ENCODE measurements at places on chromosomes 7 and 10. TPM values are rescaled to one million over a fixed set of nuclear protein-coding genes. Genes with fewer than 3 reads are reported as not detected.

DNA sequence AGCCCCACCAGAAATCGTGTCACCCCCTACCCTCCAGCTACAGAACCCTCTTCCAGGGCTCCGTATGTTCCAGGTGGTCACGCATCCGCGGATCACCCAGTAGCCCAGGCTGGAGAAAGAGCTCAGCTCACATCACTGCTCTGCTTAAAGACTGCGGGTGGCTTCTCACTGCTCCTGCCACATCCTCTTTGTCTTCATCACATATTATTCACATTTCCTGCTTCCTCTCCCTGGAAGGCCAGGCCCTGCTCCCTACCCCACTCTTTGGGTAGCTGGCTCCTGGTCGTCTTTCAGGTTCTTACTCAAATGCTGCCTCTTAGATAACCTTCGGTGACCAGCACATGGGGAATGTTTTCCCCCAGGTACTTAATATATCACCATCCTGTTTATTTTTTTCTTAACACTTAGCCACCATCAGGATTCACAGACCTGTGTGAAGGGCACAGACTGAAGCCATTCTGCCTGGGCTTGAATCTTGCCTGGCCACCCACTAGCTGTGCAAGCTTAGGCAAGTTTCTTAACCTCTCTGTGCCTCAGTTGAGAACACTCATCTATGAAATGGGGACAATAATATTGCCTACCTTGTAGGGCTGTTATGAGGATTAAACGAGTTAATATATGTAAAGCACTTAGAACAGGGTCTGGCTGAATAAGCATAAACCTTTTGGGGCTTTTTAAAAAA lies 307.8 kb downstream of the PRPF18 start:
- DNase-seq, result no peak

DNA sequence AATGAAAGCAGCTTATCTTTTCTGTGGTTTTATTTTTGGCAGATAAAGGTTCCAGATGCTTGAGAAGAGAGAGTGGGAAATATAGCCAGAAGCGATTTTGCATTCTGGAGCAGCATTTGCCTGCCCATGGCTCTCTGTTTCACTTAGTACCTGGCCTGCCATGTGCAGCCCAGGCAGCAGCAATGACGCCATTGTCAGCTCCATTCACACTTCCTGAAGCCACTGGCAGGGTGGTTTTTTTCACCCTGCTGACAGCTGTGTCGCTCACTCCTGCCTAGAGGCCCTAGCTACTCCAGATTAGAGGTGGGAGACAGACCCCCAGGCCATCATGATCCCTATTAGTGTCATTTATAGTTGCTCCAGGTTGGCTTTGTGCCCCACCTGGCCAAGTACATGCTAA lies 30.1 kb upstream of the NEUROD6 start:
- DNase-seq, result no peak

SERPINE1 gene
- 0.29 TPM for total RNA-seq

C10orf90 gene
- total RNA-seq, result not detected

C10orf105 gene
- total RNA-seq, result 0.18 TPM

MOGAT3 gene
- total RNA-seq, result not detected

TDRD1 gene
- total RNA-seq, result 0.05 TPM

All from activated CD8-positive, alpha-beta memory T cell treated with anti-CD3 and anti-CD28 coated beads, Interleukin-2, amount 10 ng/mL, durations not matched to agents 7 days and 5 days (primary cell).